ENCODE measurements at places on chromosomes 5 and 9.
A peak's percentile ranks its signal among the peaks of the same experiment; 100 is the strongest.

- no peak for DNase-seq
Measured at GRCh38 chr5:15717001-15717400, 217.0 kb downstream of the FBXL7 start.

DNA sequence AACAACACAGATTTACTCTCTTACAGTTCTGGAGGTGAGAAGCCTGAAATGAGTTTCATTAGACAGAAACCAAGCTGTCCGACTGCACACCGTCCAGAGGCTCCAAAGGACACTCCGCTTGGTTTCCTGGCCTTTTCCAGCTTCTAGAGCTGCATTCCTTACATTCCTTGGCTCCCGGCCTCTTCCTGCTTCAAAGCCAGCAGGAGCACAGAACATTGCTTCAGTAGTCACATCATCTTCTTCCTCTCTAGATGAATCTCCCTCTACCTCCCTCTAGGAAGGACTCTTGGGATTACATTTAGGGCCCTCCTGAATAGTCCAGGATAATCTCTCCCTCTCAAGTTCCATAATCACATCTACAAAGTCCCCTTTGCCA lies 213.3 kb downstream of the CDK5RAP2 start:
- DNase-seq: no peak

DNA sequence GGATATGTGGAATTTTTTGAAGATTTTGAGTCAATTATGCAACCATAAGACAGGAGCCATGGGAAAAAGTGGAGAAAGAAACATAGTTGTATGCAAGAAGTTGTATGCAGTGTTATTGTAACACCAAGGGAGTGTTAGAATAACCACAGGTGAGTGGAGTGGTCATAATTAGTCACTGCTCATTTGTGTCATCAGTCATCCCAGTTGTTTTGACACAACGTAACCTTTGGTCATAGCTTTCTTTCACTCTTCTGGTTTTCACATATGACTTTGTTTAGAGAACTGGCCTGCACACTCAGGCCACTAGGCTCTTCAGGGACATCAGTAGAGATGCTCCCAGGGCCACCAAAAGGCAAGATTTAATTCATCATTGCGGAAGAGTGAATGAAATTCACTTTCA lies 158.7 kb upstream of the HMHB1 start:
- DNase-seq: no peak

- DNase-seq: peak; percentile 23
Measured at GRCh38 chr9:21709464-21710058, 92.9 kb upstream of the MTAP start.
